ENCODE measurements at places on chromosomes 4 and X. TPM values are rescaled to one million over a fixed set of nuclear protein-coding genes. Genes with fewer than 3 reads are reported as not detected.

GRCh38 chr4:137299281-137299680 lies 233.0 kb downstream of the PCDH18 start:
- H3K4me3 ChIP-seq: no peak overlapping the region
- no peak for DNase-seq
- no peaks in the 10 kb centered on the region for H3K36me3 ChIP-seq
- no peaks in the 10 kb centered on the region for H3K27me3 ChIP-seq
- no peaks in the 10 kb centered on the region for H3K4me1 ChIP-seq

- H3K4me3 ChIP-seq: no peak overlapping the region
- H3K36me3 ChIP-seq: no peaks in the 10 kb centered on the region
- H3K27me3 ChIP-seq: no peaks in the 10 kb centered on the region
- no peaks in the 10 kb centered on the region for H3K4me1 ChIP-seq
- DNase-seq: no peak
These were observed 20.3 kb downstream of the DNAAF6 start for GRCh38 chrX:107226757-107227156.

- peaks cover 90% of the 10 kb centered on the region for H3K4me1 ChIP-seq
- H3K27ac ChIP-seq: peak overlapping the region; percentile 79
- peaks cover 47% of the 10 kb centered on the region for H3K36me3 ChIP-seq
- no peak for DNase-seq
These were observed 11.2 kb downstream of the WDR1 start for GRCh38 chr4:10105421-10105820.

The MGST2 gene
- total RNA-seq: 10.8 TPM

Measured in activated naive CD8-positive, alpha-beta T cell treated with anti-CD3 and anti-CD28 coated beads, Interleukin-2, amount 10 ng/mL, durations not matched to agents 7 days and 5 days (primary cell).